ENCODE measurements at places on chromosomes 3 and 15.

DNA sequence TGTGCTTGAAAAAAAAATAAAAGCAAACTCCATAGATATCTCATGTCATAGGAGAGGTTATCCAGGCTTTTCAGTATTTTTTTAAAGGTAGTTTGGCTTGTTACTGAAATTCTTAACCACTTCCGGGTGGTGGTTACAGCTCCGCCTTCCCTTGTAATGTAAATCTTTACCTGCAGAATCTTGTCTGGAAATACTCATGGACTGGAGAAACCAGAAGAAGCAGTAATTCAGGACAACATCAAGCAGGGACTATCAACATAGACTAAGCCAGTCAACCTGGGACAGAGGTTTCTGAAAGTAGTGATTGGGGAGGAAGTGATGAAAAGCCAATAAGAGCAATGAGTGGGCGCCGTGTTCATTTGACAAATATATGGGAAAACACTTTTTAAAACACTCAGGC lies 78.9 kb upstream of the SKOR1 start:
- no peak for DNase-seq

GRCh38 chr3:194194757-194195085 lies 58.8 kb downstream of the HES1 start:
- no peak for DNase-seq

- DNase-seq: no peak
Measured at GRCh38 chr3:10547841-10548783, 42.7 kb upstream of the ATP2B2 start.

DNA sequence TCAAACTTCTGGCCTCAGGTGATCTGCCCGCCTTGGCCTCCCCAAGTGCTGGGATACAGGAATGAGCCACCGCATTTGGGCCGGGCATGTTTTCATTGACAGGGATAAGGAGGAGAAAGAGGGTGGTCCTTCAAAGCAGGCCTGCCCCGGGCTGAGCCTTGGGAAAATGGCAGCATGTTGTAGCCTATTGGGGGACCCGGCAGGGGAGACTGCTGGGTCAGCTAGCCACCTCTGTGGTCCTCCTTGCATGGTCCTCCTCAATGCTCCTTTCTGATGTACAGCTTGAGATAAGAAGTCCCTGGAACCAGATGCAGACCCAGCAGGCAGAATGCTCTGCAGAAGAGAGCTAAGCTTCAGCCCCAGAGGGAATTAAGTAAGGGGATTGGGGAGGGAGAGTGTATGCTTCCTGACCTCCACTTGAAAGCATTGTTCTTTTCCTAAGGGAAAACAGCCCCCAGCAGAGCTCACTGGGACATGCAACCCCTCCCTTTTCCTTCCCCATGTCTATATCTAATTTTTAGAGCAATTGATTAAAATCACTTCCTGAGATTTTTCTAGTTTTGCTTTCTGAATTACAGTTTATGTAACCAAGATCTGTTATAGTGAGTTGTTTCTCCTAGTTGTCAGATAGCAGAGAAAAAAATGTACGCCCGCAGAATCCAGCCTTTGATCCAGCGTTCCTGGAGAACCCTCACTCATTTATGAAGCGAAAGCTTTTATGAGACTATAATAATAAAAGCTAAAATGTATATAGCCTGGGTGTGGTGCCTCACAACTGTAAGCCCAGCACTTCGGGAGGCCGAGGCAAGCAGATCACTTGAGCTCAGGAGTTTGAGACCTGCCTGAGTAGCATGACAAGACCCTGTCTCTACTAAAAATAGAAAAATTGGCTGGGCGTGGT lies 48.7 kb upstream of the VILL start:
- no peak for DNase-seq

GRCh38 chr3:156976933-156977332 lies 150.8 kb downstream of the LEKR1 start:
- DNase-seq: no peak
